ENCODE measurements at places on chromosomes 7 and 10. TPM values are rescaled to one million over a fixed set of nuclear protein-coding genes. Genes with fewer than 3 reads are reported as not detected.

GRCh38 chr10:107579970-107580369 lies 415.5 kb upstream of the SORCS1 start:
- no peaks in the 10 kb centered on the region for H3K36me3 ChIP-seq
- H3K4me1 ChIP-seq: no peaks in the 10 kb centered on the region
- no peak overlapping the region for H3K27ac ChIP-seq

Gene TRUB1
- 26.5 TPM for total RNA-seq

GRCh38 chr10:72720814-72721660 lies 29.1 kb downstream of the MCU start:
- no peaks in the 10 kb centered on the region for H3K4me1 ChIP-seq
- no peaks in the 10 kb centered on the region for H3K27me3 ChIP-seq
- DNase-seq: no peak
- H3K36me3 ChIP-seq: no peaks in the 10 kb centered on the region

DNA sequence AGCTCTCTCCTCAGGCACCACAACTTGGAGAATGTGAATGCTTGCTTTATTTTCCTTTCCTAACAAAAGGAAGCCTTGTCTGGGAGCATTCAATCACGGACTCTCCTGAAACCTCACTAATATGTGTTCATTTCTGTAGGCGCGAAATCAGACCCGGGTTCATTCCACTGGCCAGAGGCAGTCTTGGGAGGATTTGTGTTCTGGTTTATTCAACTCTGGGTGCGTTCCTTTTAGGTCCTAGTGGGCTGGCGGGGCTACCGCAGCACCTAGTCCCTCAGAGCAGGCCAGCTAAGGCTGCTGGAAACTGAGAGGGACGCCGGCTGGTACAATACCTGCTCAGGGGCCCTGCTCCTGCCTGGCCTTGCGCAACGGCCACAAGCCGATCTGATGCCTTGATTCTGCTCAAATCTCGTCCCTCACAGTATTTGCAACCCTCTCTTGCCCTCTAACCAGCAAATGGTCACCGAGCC lies 7.5 kb downstream of the HOXA4 start:
- DNase-seq: no peak
- no peak overlapping the region for H3K4me3 ChIP-seq
- H3K4me1 ChIP-seq: no peaks in the 10 kb centered on the region
- H3K36me3 ChIP-seq: no peaks in the 10 kb centered on the region
- no peaks in the 10 kb centered on the region for H3K27me3 ChIP-seq
- no peak overlapping the region for H3K27ac ChIP-seq

GRCh38 chr7:2864999-2865670 lies 21.0 kb upstream of the GNA12 start:
- no peaks in the 10 kb centered on the region for H3K27me3 ChIP-seq
- H3K27ac ChIP-seq: no peak overlapping the region
- H3K4me3 ChIP-seq: no peak overlapping the region
- H3K36me3 ChIP-seq: no peaks in the 10 kb centered on the region
- H3K4me1 ChIP-seq: peaks cover 20% of the 10 kb centered on the region
- peak; percentile 55 for DNase-seq

- no peaks in the 10 kb centered on the region for H3K4me1 ChIP-seq
- DNase-seq: no peak
- no peaks in the 10 kb centered on the region for H3K36me3 ChIP-seq
- H3K27ac ChIP-seq: no peak overlapping the region
- no peak overlapping the region for H3K4me3 ChIP-seq
Observed at GRCh38 chr7:114864278-114864677, 57.6 kb upstream of the MDFIC start.

DNA sequence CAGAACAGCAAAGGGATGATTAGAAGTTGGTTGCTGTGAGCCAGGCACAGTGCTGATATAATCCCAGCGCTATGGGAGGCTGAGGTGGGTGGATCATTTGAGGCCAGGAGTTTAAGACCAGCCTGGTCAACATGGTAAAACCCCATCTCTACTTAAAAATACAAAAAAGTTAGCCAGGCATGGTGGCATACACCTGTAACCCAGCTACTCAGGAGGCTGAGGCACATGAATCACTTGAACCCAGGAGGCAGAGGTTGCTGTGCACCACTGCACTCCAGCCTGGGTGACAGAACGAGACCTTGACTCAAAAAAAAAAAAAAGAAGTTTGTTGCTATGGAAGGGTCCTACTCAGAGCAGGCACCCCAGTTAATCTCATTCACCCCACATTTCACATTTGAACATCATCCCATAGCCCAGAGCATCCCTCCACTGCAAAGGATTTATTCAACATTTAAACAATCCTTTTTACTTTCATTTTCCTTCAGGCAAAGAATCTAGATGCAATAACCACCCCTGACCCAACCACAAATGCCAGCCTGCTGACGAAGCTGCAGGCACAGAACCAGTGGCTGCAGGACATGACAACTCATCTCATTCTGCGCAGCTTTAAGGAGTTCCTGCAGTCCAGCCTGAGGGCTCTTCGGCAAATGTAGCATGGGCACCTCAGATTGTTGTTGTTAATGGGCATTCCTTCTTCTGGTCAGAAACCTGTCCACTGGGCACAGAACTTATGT lies 4.1 kb downstream of the IL6 start:
- H3K27me3 ChIP-seq: no peaks in the 10 kb centered on the region
- H3K36me3 ChIP-seq: no peaks in the 10 kb centered on the region
- no peak overlapping the region for H3K4me3 ChIP-seq
- no peak overlapping the region for H3K27ac ChIP-seq
- peaks cover 23% of the 10 kb centered on the region for H3K4me1 ChIP-seq

- no peak for DNase-seq
- no peak overlapping the region for H3K4me3 ChIP-seq
Observed at GRCh38 chr10:27470885-27471284, 33.2 kb upstream of the RAB18 start.

GRCh38 chr10:124283215-124283948 lies 135.3 kb downstream of the OAT start:
- no peaks in the 10 kb centered on the region for H3K4me1 ChIP-seq
- no peaks in the 10 kb centered on the region for H3K27me3 ChIP-seq
- H3K36me3 ChIP-seq: no peaks in the 10 kb centered on the region
- DNase-seq: no peak

GRCh38 chr10:29926693-29927048 lies 132.7 kb downstream of the JCAD start:
- no peak overlapping the region for H3K4me3 ChIP-seq
- peaks cover 14% of the 10 kb centered on the region for H3K4me1 ChIP-seq
- no peak overlapping the region for H3K27ac ChIP-seq
- no peaks in the 10 kb centered on the region for H3K27me3 ChIP-seq

DNA sequence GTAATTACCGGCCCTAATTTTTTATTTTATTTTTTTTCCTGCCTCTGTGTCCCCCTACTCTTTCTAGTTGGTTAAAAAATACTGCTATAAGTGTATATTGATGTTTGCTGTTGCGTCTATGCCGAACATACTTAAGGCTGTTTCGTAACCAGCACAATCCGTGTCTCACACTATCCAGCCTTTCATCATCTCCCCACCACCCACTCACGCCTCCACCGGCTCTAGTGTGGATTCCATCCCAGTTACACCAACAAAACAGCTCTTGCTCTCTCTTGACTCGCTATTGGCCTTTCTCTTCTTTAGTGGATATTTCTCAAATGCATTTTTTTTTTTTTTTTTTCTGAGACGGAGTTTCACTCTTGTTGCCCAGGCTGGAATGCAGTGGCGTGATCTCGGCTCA lies 70.1 kb upstream of the CAMK1D start:
- no peak for DNase-seq
- no peak overlapping the region for H3K4me3 ChIP-seq
- no peaks in the 10 kb centered on the region for H3K36me3 ChIP-seq
- H3K4me1 ChIP-seq: no peaks in the 10 kb centered on the region
- no peaks in the 10 kb centered on the region for H3K27me3 ChIP-seq

Gene SP8
- total RNA-seq: not detected

Gene TAS2R5
- total RNA-seq: 3.5 TPM

DNA sequence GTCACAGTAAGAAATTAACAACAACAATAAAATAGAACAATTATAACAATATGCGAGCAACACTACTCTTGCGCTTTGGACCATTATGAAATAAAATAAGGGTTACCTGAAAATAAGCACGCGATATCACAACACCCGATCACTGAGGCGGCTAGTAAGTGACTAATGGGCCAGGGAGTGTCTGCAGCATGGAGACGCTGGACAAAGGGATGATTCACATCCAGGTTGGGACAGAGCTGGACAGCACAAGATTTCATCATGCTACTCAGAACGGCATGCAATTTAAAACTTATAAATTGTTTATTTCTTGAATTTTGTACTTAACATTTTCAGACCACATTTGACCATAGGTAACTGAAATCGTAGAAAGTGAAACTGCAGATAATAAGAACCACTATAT lies 15.6 kb downstream of the HIBADH start:
- DNase-seq: no peak
- H3K4me3 ChIP-seq: no peak overlapping the region
- no peak overlapping the region for H3K27ac ChIP-seq
- H3K36me3 ChIP-seq: no peaks in the 10 kb centered on the region
- no peaks in the 10 kb centered on the region for H3K27me3 ChIP-seq

GRCh38 chr7:64558323-64558705 lies 4.6 kb downstream of the ZNF680 start:
- no peaks in the 10 kb centered on the region for H3K27me3 ChIP-seq
- no peaks in the 10 kb centered on the region for H3K36me3 ChIP-seq
- no peak for DNase-seq
- peak overlapping the region; percentile 2 for H3K4me3 ChIP-seq
- H3K27ac ChIP-seq: peak overlapping the region; percentile 92

DNA sequence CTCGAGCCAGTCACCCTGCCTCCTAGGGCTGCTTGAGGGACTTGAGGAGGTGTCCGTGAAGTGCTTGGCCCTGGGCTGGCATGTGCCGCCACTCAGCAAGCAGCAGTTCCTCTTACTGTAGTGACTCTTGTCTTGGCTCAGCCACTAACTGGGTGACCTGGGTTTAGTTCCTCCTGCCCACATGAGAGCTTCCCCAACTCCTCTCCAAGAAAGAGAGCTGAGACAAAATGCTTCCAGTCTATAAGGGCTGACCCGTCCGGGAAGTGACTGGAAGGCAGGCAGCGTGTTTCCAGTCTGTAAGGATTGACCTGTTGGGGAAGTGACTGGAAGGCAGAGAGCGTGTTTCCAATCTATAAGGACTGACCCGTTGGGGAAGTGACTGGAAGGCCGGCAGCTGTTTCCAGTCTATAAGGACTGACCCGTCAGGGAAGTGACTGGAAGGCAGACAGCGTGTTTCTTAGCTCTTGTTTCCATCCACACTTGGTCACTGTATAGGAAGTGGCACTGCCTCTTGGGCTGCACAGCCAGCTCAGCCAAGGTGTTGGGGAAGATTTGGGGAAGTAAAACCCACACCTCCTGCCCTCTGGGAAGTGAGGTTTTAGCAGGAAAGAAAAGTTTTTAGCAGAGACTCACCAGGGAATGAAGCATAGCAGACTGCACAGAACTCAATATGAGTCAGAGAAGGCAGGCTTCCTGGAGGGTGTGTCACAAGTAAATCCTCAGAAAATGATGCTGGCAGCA lies 53.3 kb upstream of the PPIF start:
- H3K36me3 ChIP-seq: peaks cover 86% of the 10 kb centered on the region
- DNase-seq: no peak
- no peaks in the 10 kb centered on the region for H3K4me1 ChIP-seq
- H3K27ac ChIP-seq: no peak overlapping the region
- H3K4me3 ChIP-seq: no peak overlapping the region
- H3K27me3 ChIP-seq: no peaks in the 10 kb centered on the region

Gene FRA10AC1
- 33.1 TPM for total RNA-seq

Gene NYAP1
- 0.40 TPM for total RNA-seq

- no peaks in the 10 kb centered on the region for H3K4me1 ChIP-seq
- DNase-seq: no peak
- H3K27me3 ChIP-seq: no peaks in the 10 kb centered on the region
- no peaks in the 10 kb centered on the region for H3K36me3 ChIP-seq
- H3K27ac ChIP-seq: no peak overlapping the region
Observed at GRCh38 chr10:127851661-127852194, 41.0 kb downstream of the CLRN3 start.

Gene CFAP46
- total RNA-seq: 9.9 TPM

DNA sequence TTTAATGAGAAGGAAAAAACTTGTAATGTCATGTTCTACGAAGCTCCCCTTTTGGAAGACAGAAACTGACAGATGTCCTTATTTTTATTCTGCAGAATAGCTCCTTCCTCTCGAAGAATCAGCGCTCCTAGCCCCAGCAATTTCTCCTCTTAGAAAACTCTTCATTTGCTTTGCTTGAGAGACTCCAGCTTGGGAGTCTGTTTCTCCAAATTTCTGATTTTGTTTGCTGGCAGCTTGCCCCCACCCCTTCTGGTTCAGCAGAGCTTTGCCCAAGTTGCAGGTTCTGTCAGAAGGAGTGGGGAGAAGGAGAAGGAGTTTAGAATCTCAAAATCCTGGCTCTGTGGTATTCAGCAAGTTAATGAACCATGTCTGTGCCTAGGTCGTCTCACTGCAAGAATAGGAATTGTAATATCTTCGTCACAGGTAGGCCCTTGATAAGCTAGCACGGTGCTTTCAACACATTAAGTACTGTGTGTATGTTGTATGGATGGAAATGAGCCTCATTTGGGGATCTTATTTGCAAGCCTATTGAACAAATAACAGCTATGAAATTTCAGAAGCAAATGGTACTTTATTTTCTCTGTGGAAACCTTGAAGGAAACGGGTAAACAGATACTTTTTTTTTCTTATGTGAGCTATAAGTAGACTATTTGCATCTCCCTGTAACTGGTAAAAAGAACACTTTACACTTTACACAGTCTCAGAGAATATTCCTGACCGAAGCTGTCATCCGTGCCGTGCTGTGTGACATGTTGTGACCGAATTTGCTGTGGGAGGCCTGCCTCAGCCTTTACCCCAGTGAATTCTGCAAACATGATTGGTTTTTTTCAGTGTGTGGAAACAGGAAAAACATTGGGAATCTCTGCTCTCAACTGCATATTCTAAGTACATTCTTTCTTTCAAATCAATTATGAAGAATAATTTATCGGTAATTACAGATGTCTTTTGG lies 290.9 kb downstream of the CAMK1D start:
- H3K4me1 ChIP-seq: peaks cover 68% of the 10 kb centered on the region
- H3K27me3 ChIP-seq: no peaks in the 10 kb centered on the region
- DNase-seq: peak; percentile 96
- no peak overlapping the region for H3K4me3 ChIP-seq
- no peaks in the 10 kb centered on the region for H3K36me3 ChIP-seq

GRCh38 chr10:9091530-9092093 lies 1037.1 kb downstream of the GATA3 start:
- no peak overlapping the region for H3K27ac ChIP-seq
- DNase-seq: no peak
- no peaks in the 10 kb centered on the region for H3K36me3 ChIP-seq
- H3K4me3 ChIP-seq: no peak overlapping the region
- H3K27me3 ChIP-seq: no peaks in the 10 kb centered on the region

- no peak overlapping the region for H3K27ac ChIP-seq
- no peak for DNase-seq
- no peaks in the 10 kb centered on the region for H3K27me3 ChIP-seq
- no peak overlapping the region for H3K4me3 ChIP-seq
- no peaks in the 10 kb centered on the region for H3K4me1 ChIP-seq
Observed at GRCh38 chr10:348456-348855, 213.2 kb downstream of the ZMYND11 start.

Measured in thyroid gland (tissue), 4 donors.